MM.1S (cell line): ENCODE measurements at places on chromosomes 3 and 15.
A peak's percentile ranks its signal among the peaks of the same experiment; 100 is the strongest.

DNA sequence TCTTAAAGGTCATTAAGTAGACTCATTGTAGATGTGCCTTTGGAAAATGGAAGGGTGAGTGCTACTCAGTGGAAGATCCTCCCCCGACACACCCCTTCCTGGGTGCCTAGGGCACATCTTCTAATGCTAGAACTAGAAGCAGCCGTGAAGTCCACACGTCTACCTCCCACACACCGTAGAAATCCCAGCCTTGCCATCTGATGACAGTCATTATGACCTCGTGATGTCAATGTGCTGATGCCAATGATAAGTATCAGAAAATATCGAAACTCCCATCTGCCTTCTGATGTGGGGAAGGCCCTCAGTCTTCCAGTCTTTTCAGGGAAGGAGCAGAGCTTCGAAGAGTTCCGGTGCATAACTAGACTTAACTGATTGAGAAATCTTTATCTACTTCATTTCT lies 282.1 kb upstream of the ROPN1 start:
- H3K4me3 ChIP-seq: no peak overlapping the region
- no peaks in the 10 kb centered on the region for H3K36me3 ChIP-seq

DNA sequence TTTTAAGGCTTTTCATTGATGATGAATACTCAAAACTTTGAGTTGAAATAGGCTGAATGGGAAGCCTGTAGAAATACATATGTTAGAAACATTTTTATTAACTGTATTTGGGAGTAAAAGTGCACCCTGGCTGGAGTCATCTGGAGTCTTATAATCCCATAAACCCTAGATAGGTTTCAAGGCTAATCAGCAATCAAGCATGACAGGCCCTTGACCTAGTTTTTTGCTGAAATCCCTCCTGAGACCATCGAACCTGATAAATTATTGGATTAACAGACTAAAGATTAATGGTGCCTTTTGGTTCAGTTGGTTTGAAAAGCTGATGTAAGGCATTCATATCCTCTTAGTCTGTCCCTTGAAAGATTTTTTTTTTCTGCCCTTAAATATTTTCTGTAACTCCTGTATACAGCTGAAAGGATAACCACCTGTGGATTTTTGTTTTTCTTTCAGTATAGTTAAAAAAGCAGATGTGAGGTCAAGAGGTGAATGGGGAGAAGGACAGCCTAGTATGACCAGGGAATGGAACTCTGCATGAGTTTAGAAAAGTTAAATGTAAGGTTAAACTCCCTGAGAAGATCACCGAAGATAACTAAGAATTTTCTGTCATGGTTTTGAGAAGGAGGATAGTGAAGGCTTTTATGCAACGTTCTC lies 69.4 kb upstream of the STXBP5L start:
- DNase-seq: peak; percentile 19
- H3K4me3 ChIP-seq: no peak overlapping the region
- no peaks in the 10 kb centered on the region for H3K27me3 ChIP-seq
- H3K27ac ChIP-seq: no peak overlapping the region

GRCh38 chr3:49248840-49249227 lies 28.2 kb downstream of the C3orf62 start:
- H3K4me3 ChIP-seq: peak overlapping the region; percentile 24; the same call in 1 of the 2 replicates
- DNase-seq: peak; percentile 15
- H3K4me1 ChIP-seq: peaks cover 14% of the 10 kb centered on the region

DNA sequence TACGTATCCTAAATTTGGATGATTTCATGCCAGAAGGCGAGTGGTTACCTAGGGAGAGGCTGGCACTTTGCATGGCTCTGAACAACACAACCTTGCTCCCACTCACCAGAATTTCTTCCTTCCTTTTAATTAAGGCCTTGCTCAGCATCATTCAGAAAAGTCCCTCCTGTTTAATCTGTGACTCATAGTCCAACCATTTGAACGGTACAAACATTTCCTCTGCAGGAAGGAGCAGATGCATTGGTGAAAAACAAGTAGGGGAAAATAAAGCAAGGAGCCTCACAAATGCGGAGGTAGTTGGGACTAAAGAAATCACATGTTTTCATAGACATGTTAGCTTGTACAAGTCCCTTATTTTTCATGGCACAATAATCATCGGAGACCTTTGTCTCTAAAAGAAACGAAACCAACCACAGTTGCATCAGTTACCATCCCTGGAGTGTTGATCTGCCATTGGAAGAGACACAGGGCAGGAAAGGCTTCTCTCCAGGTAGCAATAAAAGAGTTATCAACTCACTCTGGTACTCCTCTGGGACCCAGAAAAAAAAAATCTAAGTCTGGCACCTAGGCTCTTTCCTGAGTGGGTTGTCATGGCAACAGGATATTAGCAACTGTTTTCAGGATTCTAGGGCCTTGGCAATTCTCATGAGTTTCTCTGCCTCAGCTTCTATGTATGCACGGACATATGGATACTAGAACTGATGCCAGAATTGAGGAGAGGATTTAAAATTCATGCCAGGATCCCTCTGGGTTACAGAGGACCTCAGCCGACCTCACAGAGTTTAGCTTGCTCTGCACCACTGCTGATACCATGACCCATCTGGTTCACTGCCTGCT lies 255.4 kb upstream of the ARPP21 start:
- no peaks in the 10 kb centered on the region for H3K27me3 ChIP-seq
- H3K4me1 ChIP-seq: no peaks in the 10 kb centered on the region
- H3K27ac ChIP-seq: no peak overlapping the region

DNA sequence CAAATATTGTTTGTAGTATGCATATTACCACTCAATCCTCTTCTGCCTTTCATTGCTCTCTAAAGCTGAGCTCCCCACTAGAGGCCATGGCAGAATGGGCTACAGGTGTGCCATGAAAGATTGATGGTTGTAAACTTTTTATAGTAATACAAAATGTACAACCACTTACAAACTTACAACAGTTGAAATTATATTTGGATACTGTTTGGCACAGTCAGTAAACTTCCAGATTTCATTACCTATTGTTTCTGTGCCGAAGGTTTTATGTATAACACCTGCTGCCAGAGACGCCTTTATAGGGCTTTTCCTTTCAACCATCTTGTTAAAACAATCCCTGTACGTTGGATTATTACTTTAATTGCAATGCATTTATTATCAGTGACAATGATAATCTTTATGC lies 7.0 kb downstream of the ROPN1 start:
- H3K4me3 ChIP-seq: no peak overlapping the region
- H3K36me3 ChIP-seq: no peaks in the 10 kb centered on the region
- DNase-seq: no peak
- no peak overlapping the region for H3K27ac ChIP-seq

DNA sequence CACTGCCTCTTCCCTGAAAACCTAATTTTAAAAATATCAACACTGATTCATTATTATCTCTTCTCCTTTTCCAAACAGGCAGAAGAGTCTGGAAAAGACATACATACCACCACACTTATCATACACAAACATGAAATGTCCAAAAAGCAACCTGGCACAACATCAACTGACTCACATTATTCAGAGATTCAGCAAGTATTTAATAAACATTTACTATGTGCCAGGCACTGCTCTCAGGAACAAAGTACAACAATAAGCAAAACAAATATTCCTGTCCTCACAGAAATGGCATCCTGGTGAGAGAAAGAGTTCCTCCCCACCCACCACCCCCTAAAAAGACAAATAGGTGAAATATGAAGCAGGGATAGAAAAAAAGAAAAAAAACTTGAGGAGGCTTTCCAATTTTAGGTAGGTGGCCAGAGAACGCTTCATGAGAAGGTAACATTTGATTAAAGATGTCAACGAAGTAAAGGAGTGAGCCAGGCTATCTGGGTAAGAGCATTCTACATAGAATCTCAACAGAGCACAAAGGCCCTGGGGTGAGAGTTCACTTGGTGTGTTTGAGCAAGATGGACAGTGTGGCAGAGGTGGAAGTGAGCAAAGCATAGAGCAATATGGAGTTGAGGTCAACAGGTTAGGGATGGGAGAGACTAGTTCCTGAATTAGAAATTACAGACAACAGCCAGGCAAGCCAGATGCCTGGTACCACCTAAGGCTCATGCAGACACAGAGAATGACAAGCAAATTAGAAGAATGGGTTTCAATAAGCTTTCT lies 141.7 kb downstream of the OSBPL10 start:
- no peak overlapping the region for H3K27ac ChIP-seq
- H3K27me3 ChIP-seq: no peaks in the 10 kb centered on the region
- H3K36me3 ChIP-seq: no peaks in the 10 kb centered on the region
- no peak overlapping the region for H3K4me3 ChIP-seq
- no peak for DNase-seq

- no peaks in the 10 kb centered on the region for H3K36me3 ChIP-seq
- H3K27ac ChIP-seq: peak overlapping the region; percentile 5; the same call in 1 of the 2 replicates
- H3K4me1 ChIP-seq: peaks cover 9% of the 10 kb centered on the region
- DNase-seq: no peak
Observed at GRCh38 chr15:77201665-77202064, 130.8 kb upstream of the TSPAN3 start.

DNA sequence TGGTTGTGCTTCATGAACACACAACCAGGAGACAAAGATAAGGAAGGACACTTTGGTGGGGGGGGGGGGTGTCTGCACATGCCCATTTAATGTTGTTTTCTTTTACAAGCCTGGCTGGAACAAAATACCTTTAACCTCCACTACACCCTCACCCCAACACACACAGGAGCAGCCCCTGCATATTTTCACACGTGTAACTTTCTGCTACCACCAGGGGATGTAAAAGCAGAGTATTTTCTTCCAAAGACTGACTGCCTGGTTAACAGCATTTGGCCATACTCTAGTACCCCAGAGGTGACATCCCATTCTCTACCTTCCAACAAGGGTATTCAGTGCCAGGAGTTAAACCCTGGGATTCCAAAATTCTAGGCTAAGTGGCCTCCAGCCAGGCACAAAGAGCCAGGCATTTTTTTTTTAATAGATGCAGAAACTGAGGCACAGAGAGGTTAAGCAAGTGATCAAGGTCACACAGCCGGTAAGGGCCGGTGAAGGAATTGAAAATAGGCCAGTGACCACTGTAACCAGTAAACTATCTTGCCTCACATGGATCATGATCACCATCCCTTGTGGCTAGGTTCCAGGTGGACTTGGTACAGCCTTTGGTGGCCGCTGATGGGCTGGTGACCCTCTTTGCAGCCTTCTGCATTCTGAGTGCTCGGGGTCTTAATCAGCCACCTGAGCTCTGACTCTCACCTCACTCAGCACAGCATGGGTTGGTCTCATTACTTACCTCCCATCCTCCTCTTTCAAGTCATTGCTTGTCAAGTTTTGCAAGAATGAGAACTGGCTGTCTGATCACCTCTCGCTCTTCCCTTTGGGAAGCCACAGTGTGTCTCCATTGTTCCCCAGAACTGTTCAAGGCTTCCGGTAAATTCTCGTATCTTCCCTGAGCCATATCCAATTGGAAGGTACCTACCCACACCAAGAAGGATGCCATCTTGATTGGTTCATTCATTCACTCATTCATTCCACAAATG lies 20.4 kb downstream of the MAGI1 start:
- H3K4me3 ChIP-seq: no peak overlapping the region
- no peaks in the 10 kb centered on the region for H3K27me3 ChIP-seq
- no peak overlapping the region for H3K27ac ChIP-seq
- DNase-seq: no peak
- no peaks in the 10 kb centered on the region for H3K4me1 ChIP-seq
- no peaks in the 10 kb centered on the region for H3K36me3 ChIP-seq

- no peak for DNase-seq
- no peak overlapping the region for H3K27ac ChIP-seq
- no peak overlapping the region for H3K4me3 ChIP-seq
- H3K27me3 ChIP-seq: no peaks in the 10 kb centered on the region
- no peaks in the 10 kb centered on the region for H3K36me3 ChIP-seq
Observed at GRCh38 chr3:66000506-66000905, 38.2 kb downstream of the MAGI1 start.

- DNase-seq: no peak
- H3K4me3 ChIP-seq: no peak overlapping the region
- no peaks in the 10 kb centered on the region for H3K27me3 ChIP-seq
- no peak overlapping the region for H3K27ac ChIP-seq
- H3K36me3 ChIP-seq: no peaks in the 10 kb centered on the region
- H3K4me1 ChIP-seq: no peaks in the 10 kb centered on the region
Observed at GRCh38 chr15:80194914-80195313, 42.1 kb downstream of the FAH start.

GRCh38 chr3:52479037-52479876 lies 15.9 kb upstream of the STAB1 start:
- H3K27me3 ChIP-seq: no peaks in the 10 kb centered on the region
- H3K36me3 ChIP-seq: no peaks in the 10 kb centered on the region
- DNase-seq: no peak
- no peak overlapping the region for H3K27ac ChIP-seq

DNA sequence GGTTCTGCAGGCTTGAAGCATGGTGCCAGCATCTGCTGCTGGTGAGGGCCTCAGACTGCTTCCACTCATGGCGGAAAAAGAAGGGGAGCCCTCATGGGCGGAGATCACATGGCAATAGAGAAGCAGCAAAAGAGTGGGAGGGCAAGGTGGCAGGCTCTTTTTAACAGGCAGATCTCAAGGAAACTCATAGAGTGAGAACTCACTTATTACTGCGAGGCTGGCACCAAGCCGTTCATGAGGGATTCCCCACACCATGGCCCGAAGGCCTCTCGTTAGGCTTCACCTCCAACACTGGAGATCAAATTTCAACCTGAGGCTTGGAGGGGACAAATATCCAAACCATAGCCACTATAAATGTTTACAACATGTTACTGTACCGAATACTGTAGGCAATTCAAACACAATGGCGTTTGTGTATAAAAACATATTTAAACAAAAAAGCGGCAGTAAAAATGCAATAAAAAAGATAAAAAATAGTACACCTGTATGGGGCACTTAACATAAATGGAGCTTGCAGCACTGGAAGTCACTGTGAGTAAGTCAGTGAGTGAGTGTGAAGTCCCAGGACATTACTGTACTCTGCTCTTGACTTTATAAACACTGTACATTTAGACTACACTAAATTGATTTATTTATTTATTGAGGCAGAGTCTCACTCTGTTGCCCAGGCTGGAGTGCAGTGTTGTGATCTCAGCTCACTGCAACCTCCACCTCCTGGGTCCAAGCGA lies 18.8 kb upstream of the MOBP start:
- H3K27me3 ChIP-seq: no peaks in the 10 kb centered on the region
- no peaks in the 10 kb centered on the region for H3K4me1 ChIP-seq
- H3K27ac ChIP-seq: no peak overlapping the region
- no peak for DNase-seq

DNA sequence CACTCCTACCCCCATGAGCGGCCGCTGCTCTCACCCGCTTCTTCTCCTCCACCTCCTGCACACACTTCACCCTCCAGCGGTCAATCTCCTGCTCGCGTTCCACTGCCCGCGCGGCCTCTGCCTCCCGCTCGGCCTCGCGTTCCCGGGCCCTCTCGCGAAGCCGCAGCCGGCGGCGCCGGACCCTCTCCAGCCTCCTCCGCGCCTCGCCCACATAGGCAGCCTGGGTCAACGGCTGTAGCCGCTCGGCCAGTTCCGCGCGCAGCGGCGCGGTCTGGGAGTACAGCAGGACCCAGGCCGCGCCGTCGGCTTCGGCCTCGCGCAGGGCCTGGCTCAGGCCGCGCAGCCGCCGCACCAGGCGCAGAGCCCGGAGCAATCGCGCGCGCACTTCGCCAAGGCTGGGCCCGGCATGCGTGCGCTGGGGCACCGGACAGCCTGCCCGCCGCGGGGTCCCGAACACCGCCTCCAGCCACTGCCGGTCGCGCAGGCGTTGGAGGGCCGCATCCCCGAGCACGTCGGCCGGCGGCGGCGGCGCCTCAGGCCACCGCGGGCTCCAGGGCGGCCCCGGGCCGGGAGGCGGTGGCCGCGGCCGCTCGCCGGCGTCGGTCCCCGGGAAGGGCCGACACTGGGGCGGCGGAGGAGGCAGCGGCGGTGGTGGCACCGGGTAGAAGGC lies 595 bp downstream of the PDCD7 start:
- no peaks in the 10 kb centered on the region for H3K36me3 ChIP-seq
- peak overlapping the region; percentile 95 for H3K4me3 ChIP-seq
- peak; percentile 50 for DNase-seq
- H3K27ac ChIP-seq: peak overlapping the region; percentile 85; the same call in 1 of the 2 replicates
- no peaks in the 10 kb centered on the region for H3K27me3 ChIP-seq
- no peaks in the 10 kb centered on the region for H3K4me1 ChIP-seq
